RWPE1 (cell line): ENCODE measurements at places on chromosomes 13 and 19.

DNA sequence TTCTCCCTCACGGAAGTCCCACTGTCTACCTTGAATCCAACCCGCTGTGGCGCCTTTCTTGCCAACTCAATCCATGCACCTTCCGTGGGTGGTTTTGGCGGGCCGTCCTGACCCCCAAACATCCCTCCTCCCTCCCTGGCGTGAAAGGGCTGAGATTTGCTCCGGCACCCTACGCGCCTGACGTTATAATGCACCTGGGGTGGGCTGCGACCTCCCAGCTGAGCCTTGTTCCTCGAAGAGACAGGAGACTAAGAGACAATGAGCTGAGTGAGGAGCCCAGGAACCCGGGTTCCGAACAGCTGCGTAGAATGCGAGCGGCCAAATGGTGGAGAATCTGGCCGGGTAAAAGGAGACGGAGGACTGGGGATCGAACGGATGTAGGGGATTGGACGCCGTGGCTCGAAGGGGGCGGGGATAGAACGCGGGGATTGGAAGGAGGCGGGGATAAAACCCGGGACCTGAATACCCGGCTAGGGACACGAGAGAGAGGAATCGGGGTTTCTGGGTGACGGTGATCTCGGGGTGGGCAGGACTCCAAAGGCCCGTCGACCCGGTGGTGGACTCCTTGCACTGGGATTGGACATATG is at the start of gene CPT1C:
TSS of gene CPT1C (plus strand) at position 461 of the 587 bp plus-strand sequence. CDS start 1,137 bp downstream, outside the sequence.
- DNase-seq: peak; percentile 69

DNA sequence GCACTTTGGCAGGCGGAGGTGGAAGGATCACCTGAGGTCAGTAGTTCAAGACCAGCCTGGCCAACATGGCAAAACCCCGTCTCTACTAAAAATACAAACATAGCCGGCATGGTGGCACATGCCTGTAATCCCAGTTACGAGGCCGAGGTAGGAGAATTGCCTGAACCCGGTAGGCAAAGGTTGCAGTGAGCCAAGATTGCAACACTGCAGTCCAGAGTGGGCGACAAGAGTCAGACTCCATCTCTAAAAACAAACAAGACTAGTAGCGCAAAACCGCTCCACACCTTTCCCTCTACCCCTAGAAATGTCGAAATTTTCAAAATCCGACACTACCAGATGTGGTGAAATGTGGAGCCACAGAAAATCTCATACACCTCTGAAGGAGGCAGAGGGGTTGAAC is 11.2 kb upstream of the TYROBP start:
- no peak for DNase-seq

- no peak for DNase-seq
Measured at GRCh38 chr19:42291435-42291810, 10.5 kb upstream of the PRR19 start.

DNA sequence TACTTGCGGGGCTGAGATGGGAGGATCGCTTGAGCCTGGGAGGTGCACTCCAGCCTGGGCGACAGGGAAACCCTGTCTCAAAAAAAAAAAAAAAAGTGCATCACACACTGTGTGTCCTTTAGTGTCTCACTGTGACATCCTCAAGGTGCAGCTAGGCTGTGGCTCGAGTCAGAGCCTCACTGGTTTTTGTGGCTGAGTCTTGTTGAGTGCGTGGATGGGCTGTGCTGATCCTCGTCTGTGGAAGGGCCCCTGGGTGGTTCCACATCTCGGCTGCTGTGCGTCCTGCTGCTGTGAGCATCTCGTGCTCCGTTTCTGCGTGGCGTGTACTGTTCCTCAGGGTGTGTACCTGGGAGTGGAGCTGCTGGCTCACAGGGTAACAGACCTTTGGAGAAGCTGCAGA is 11.2 kb downstream of the STK11 start:
- DNase-seq: no peak

- no peak for DNase-seq
Measured at GRCh38 chr13:104163866-104164630, 1097.8 kb upstream of the SLC10A2 start.

GRCh38 chr19:44643605-44644401 is at the start of gene PVR:
TSS of gene PVR (plus strand) at chr19:44643910. CDS start at chr19:44644097, 187 bp downstream.
- peak; percentile 89 for DNase-seq

DNA sequence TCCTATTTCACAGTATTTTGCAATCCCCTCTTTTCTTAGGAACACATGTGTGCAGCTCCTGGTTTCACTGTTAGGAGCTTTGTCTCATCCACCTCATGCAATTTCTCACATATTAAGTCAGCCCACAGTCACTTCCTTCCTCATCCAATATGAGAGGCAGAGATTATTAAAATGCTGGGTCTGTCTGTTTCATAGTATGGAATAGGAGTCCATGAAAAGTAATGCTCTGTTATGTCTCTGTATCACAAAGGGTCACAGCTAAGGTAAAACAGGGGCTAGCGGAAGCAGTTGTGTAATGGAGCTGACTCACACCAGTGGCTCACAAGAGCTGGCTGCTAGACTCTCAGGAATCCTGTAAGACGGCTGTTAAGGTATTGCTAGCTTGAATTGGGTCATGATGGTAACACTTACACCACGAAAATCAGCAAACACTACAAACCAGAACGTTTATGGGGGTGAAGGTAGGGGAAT is 216.5 kb downstream of the EFNB2 start:
- peak; percentile 88 for DNase-seq

DNA sequence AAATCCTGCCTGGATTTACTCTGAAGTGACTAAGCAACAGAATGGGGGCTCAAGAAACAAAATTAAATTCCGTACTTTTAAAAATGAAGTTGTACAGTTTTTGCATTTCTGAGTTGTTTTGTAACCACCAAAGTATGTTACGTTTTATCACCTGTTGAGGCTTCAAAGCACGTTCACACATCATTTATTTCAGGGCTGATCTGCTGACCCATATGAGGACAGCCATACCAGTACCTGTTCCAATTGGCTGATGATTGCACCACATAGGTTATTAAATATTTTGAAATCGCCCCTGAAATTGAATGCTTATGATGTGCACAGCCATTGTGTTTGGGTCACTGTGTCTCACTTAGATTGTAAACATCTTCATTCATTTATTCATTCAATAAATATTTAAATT is 72.0 kb upstream of the FLT1 start:
- DNase-seq: no peak

DNA sequence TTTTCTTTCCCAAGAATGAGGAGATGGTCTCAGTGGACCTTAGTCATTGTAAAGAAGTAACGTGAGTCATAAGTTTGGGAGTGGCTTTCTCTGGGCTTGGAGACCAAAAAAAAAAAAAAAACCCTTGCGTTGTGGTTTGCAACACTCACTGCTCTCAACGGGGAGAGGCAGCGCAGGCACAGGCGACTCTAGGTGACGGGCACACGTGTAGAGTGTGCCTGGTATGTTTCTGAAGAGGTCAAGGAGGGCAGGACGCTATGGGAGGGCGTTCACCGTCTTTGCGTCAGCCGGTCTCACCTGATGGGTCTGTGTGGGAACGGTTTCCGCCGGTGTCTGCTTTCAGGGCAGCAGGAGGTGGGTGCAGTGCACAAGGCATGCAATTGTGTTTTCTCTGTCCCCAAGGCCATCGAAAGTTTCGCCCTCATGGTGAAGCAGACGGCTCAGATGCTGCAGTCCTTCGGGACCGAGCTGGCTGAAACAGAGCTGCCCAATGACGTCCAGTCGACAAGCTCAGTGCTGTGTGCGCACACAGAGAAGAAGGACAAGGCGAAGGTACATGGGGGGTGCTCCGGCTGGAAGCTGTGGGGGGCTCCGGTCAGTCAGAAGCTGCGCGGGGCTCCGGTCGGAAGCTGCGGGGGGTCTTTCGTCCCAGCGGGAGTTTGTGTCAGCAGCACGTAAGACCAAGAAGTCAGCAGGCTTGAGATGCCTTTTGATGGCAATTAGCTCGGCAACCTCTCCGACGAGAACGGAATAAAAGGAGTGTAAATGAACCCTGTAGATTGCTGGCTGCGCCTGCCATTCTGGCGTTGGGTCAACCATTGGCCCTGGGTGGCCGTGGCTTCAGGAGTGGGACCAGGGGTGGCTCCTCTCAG is 40.8 kb upstream of the F7 start:
- DNase-seq: peak; percentile 41

- peak; percentile 11 for DNase-seq
Measured at GRCh38 chr13:48954081-48954480, 21.6 kb upstream of the FNDC3A start.

DNA sequence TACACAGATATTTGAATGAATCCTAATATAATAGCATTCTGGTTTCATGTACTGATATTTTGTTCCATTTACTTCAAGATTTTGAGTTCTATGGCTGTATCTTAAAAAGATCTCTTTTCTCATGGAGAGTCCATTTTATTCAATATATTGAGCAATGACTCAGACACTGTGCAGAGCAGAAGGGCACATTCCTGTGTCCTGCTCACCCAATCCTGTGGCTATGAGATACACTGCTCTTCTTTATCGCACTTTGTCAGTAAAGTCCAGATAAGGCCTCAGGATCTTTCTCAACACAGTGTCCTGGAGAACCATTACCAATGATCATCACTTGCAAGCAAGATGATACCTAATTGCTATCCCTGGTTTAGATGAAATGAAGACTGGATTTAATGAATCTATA is 155.0 kb downstream of the CYSLTR2 start:
- DNase-seq: no peak

DNA sequence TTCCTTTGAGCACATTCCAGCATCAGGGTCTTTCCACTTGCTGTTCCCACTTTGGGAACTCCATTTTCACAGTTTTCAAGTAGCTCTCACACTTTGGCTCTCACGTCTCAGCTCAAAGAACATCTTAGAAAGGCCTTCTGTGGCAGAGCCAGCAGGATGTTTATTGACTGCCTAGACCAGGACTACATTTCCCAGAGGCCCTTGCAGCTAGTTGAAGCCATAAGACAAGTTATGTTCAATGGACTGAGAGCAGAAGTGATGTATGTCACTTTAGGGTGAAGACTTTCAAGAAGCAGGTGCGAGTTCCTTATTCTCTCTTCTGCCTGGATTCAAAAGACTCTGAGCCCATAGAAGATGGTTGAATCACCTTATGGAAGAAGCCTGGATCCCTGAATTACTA is 4.3 kb upstream of the HAUS5 start:
- no peak for DNase-seq

GRCh38 chr13:70849222-70849621 is 741.0 kb upstream of the KLHL1 start:
- no peak for DNase-seq

DNA sequence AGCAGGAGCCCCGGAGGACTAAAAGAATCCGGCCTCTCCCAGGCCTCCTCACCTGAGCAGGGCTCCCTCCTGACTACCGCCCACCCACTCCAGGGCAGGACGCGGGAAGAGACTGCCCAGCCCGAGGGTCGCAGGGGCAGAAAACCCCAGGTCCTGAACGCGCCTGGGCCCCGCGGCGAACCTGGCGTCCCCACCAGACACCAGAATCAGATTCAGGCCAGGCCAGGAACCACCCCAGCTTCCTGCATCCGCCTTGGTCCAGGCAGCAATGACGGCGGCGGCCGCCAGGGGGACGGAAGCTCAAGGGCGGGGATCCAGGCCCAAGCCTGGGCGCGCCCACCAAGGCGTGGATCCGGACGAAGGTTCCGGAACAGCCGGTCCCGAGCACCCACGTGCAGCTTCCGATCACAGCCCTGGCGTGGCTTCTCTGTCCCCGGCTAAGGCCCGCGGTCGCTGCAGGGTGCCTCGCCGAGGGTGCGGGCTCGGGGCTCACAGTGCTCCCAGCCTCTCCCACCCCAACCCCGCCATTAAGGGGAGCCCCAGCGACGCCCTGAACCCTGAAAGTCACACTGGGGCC is 3.6 kb downstream of the LGALS7 start:
- peak; percentile 44 for DNase-seq

- peak; percentile 62 for DNase-seq
Measured at GRCh38 chr13:99926014-99926731, 45.4 kb downstream of the ZIC5 start.

DNA sequence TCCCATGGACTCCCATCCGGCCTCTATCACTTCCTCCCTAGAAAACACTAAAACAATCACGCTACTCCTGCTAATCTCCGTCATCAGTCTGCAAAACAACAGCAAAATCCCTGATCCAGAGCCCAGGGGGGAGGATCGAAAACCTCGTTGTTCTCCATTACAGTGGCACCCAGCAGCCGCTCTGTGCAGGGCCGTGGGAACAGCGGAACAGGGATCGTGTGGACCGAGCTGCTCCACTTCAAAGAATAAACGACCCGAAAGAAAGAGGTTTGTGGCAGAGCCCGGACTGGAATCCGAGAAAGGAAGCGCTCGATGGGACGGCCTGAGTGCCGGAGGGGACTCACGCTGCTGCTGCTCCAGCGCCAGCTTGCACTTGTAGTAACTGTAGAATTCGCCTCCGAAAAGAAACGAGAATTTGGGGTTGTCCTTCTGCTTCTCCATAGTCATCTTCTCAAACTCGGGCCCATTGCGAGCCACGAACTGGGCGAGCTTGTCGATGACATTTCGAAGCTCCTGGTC is 652 bp downstream of the CHERP start:
- no peak for DNase-seq

DNA sequence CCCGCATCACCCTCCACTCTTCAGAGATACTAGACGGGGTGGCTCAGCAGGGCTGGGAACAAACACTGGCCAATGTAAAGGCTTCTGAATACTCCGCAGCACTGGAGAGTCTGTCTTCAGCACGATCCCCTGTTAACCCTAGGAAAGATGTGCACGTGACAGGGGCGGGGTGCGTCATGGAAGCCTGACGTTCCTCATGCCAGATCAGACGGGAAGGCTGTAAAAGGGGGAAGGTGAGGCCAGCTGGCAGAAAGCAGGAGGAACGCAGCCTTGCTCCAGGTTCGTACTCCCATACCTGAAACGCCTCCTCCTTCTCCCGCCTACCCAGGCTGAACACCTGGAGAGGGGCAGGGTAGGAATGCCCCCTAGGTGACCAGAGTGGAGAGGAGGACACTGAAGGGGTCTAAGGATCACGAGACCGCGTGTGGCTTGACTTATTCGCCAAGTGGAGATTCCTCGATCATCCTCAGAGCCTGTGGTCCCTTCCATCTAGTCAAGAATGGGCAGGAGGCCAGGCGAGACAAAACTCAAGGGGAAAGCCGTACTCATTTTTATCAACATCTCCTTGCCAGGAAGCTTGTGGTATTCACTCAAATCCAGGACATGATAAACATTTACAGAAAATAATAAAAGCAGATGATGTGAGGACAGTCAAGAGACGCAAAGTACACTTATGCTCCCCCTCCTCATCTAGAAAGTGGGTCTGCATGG is 18.2 kb upstream of the FFAR2 start:
- DNase-seq: no peak

DNA sequence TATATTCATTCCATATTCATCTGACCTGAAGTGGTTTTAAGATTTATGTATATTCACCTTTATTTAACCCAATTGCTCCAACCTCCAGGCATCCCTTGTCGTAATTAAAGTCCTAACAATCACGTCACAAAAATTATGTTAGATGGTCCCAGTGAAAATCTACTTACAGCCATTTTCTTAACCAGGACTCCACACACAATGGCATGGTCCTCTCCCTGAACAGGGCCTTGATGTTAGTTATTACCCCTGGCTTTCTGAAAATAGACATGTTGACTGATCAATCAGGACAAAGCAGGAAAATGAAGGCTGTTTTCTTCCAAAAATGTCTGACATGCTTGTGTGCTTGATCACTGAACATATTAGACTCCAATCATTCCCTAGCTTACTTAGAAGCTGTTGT is 542.7 kb upstream of the SLITRK5 start:
- no peak for DNase-seq
